ENCODE measurements at places on chromosomes 11 and 22.

- no peak for DNase-seq
Observed at GRCh38 chr11:35170503-35170902, 31.5 kb downstream of the CD44 start.

DNA sequence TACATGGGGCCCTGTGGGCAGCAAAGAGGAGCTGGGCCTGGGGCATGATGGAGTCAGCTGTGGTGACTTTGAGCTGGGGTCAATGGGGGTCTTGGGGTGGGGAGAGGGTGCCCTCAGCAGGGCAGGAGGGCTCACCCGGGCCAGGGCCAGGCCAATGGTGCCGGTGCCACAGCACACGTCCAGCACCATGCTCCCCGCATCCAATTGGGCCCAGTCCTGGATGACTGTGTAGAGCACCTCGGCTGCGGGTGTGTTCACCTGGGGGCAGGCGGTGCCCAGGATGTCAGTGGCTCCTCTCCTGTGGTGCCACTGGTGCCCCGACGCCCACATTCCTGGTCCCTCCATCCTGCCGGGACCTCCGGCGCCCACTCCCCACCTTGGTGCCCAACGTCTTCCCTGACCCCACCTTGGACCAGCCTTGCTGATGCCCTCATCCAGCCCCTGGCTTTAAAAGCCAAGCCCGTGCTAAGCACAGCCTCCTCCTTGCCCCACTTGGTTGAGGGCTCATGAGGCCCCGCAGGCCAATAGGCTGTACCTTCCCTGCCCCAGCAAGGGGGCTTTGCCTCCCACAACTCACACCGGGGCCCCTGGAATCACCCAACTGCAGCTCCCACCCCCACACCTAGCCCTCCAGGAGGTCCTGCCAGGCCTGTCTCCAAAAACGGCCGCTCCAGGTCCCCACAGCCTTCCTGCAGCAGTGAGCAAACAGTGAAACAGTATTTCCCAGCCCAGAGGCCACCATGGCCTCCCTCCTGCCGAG is 2.2 kb upstream of the RANBP1 start:
- no peak for DNase-seq

DNA sequence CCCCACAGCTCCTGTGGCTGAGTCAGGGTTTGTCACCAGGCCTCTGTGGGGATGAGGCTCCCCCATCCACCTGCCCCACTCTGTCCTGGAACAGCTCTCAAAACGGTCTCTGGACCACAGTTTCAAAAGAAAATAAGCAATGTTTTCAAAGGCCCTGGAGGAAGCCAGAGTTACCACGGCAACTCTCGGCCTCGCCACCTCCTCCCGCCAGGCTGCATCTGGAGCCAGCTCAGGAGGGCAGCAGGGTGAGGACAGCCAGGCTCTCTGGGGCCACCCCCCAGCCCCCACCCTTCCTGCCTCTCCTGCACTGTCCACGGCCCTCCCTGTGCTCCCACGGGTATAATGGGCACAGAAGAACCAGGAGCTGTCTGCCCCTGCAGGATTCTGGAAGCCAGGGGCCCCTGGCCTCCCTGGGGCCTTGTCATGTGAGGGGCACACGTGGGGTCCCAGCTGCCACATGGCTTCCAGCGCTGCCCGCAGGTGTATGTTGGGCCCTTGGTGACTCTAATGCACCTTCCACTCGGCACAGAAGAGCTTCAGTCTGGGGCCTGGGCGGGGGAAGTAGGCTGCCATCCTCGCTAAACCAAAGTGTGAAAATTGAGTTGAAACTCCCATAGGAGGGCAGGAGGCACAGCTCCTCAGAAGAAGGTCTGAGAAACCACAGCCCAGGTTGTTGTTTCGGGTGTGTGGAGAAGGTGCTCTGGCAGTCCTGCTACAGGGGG is 10.3 kb downstream of the CD81 start:
- DNase-seq: no peak

DNA sequence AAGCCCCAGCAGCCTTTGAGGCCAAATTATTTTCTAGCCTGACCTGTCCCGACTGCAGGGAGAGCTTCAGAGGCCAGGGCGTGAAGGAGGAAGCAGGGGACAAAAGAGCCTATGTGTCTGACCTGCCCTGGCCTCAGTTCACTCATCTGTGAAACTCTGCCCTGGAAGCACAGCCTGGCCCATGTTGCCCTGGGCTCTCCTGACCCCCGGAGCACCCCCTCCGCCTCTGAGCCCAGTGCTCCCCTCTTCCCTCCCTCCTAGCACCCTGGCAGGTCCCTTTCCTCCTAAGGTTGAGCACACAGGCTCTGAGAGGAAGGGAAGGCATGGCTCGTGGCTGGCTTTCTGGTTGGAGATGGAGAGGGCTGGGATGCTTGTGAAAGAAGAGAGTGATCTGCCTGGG is 3.4 kb upstream of the A4GALT start:
- DNase-seq: no peak

All from GM12864 (cell line).